HT-29 (cell line): ENCODE measurements at places on chromosomes 4 and X. TPM values are rescaled to one million over a fixed set of nuclear protein-coding genes. Genes with fewer than 3 reads are reported as not detected.

GRCh38 chr4:94804650-94805049, 46.9 kb downstream of the BMPR1B start:
- no peak for DNase-seq

CENPU gene
- 15.2 and 15.3 TPM in 2 replicates for total RNA-seq

FOXR2 gene
- total RNA-seq: not detected in 2 replicates

HELT gene
- not detected in 2 replicates for total RNA-seq
